ENCODE measurements at places on chromosomes 11 and 22. TPM values are rescaled to one million over a fixed set of nuclear protein-coding genes. Genes with fewer than 3 reads are reported as not detected.

SHANK2 gene
- 0.37 TPM for total RNA-seq

OR56A5 gene
- total RNA-seq, result not detected

P2RX6 gene
- total RNA-seq, result under 0.01 TPM

ARHGAP8 gene
- total RNA-seq, result not detected

GGTLC3 gene
- not detected for total RNA-seq

INS gene
- total RNA-seq, result not detected

IGF2 gene
- total RNA-seq, result 11.2 TPM

MS4A3 gene
- not detected for total RNA-seq

TMEM25 gene
- 36.1 TPM for total RNA-seq

TSGA10IP gene
- total RNA-seq, result not detected

ZP1 gene
- total RNA-seq, result not detected

SLC35C1 gene
- total RNA-seq, result 4.8 TPM

OR4C12 gene
- not detected for total RNA-seq

MRPL11 gene
- 40.7 TPM for total RNA-seq

ANO9 gene
- total RNA-seq, result 10.7 TPM

IL17REL gene
- total RNA-seq, result 0.17 TPM

GRM5 gene
- total RNA-seq, result under 0.01 TPM

MICALL1 gene
- 52.7 TPM for total RNA-seq

CLCF1 gene
- 2.0 TPM for total RNA-seq

DBX1 gene
- total RNA-seq, result not detected

GCAT gene
- total RNA-seq, result 24.5 TPM

SCGB1A1 gene
- total RNA-seq, result not detected

OR52N4 gene
- not detected for total RNA-seq

RASD2 gene
- not detected for total RNA-seq

NLRP14 gene
- total RNA-seq, result not detected

NECTIN1 gene
- total RNA-seq, result 3.1 TPM

LYVE1 gene
- total RNA-seq, result 64.6 TPM

AAMDC gene
- total RNA-seq, result 36.7 TPM

MRPL23 gene
- 128 TPM for total RNA-seq

EMSY gene
- 21.4 TPM for total RNA-seq
